CD4-positive, alpha-beta T cell treated with Interleukin-15 for 4 hours (primary cell): ENCODE measurements at places on chromosomes 11 and 22.

GRCh38 chr22:27906241-27906640 is 12.8 kb downstream of the PITPNB start:
- DNase-seq = no peak

- no peak for DNase-seq
Observed at GRCh38 chr11:20061776-20062175, 98.5 kb downstream of the DBX1 start.

DNA sequence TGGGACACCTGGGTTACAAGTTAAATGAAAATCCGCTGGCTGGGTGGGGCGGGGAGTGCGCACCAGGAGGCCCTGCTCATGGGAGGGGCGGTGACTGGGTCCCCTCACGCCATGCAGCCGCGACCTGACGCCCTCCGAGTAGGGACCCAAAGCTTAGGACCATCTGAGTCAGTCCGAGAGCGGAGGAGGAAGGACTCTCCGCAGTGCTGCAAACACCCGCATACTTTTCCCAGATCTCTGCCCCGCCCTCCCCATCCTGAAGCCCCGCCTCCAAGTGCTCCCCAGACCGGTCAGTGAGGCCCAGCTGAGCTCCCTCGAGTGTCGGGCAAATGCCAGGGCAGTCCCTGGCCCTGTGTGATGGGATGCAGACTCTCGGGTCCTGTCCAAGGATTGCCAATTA is 6.6 kb upstream of the FLI1 start:
- no peak for DNase-seq

GRCh38 chr22:43830931-43831560 is 18.9 kb upstream of the EFCAB6 start:
- DNase-seq = no peak

- no peak for DNase-seq
Observed at GRCh38 chr11:131759140-131759539, 388.7 kb downstream of the NTM start.

- no peak for DNase-seq
Observed at GRCh38 chr22:25689631-25690030, 52.4 kb upstream of the MYO18B start.

GRCh38 chr11:10303558-10304363 is 1.1 kb upstream of the ADM start:
- DNase-seq = peak; percentile 19

DNA sequence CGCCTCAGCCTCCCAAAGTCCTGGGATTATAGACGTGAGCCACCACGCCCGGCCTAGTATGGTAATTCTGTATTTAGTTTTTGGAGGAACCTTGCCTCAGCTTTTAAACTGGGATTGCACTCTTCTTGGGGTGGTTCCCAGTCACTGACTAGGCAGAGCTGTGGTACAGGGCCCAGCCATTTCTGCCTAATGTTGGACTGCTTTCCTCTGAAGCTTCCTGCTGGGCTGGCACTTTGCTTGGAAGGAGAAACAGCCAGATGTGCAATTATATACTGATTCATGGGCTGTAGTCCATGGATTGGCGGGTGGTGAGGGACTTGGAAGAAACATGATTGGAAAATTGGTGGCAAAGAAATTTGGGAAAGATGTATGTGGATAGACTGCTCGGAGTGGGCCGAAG is 17.6 kb upstream of the MCHR1 start:
- no peak for DNase-seq

DNA sequence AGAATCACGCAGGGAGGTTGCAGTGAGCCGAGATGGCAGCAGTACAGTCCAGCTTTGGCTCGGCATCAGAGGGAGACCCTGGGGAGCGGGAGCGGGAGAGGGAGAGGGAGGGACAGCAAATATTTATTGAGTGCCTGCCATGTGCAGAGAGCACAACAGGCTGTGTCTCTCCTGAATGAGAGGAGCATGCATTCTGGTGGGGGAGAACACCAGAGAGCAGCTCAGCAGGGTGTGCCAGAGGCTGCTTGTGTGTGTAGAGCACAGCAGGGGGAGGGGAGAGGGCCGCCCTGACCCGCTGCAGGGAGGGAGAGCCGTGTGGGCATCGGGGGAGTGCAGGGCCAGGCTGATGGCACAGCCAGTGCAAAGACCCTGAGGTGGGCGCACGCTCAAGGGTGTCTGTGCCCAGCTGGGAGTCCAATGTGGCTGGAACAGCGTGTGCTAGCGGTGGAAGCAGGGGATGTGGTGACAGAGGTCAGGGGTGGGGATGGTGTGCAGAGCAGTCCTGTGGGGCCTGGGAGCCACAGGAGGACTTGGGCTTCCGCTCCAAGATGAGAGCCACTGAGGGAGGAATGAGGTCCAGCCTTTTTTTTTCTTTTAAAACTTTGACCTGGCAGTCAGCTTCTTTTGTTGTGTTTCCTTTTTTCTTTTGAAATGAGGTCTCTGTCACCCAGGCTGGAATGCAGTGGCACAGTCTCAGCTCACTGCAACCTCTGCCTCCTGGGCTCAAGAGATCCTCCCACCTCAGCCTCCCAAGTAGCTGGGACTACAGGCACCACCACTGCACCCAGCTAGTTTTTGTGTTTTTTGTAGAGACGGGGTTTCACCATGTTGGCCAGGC is 12.0 kb downstream of the PPIL2 start:
- no peak for DNase-seq

- DNase-seq = no peak
Observed at GRCh38 chr11:130308886-130309285, 5.8 kb downstream of the ZBTB44 start.

- no peak for DNase-seq
Observed at GRCh38 chr11:123169821-123170220, 25.2 kb downstream of the CLMP start.

GRCh38 chr11:68527585-68527984 is 67.0 kb downstream of the PPP6R3 start:
- DNase-seq = no peak

DNA sequence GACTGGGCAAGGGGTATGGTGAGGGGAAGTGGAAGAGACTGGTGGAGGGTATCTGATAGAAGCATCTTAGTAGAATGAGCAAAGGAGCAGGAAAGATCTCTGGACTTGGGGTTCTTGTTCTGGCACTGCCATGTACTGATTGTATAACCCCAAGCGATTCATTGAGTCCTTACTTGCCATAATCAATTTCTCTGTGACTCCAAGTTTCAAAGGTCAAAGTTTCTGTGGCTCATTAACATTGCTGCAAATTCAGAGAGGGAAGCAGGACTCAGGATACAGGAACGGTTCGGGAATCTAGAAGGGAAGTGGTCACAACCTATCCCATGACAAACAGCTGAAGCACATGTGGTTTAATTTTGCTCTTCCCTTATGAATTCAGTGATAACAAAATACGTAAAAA is 309 bp downstream of the OR51I2 start:
- no peak for DNase-seq

- DNase-seq = no peak
Observed at GRCh38 chr11:111840143-111840542, 31.2 kb downstream of the ALG9 start.

DNA sequence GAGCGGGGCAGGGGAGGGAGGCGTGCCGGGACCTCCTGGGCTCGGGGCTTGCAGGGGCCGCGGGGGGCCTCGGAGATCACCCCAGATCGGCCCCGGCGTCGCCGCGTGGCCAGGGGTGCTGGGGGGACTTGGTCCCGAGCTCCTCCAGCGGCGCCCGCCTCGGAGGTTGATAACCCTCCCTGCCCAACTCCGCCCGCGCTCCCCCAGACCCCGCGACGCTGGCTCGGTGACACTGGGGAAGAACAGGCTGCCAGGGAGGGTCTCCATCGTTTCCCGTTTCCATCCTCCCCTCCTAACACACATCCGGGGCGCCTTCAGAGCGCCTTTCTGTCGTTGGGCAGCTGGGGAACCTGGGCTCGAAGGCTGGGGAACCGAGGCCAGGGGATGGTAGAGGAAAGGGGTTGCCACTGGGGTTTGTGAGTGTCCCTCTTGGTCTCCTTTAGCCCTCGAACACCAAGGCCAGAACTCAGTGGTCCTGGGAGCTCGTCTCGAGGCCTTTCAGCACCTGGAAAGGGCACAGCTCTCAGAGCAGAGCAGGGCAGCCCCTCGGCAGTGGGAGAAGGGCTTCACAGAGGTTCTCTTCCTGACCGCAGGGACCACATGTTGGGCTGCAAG is 431 bp downstream of the SLC37A2 start:
- no peak for DNase-seq

- DNase-seq = no peak
Observed at GRCh38 chr22:50182176-50183081, 3.3 kb upstream of the TRABD start.

DNA sequence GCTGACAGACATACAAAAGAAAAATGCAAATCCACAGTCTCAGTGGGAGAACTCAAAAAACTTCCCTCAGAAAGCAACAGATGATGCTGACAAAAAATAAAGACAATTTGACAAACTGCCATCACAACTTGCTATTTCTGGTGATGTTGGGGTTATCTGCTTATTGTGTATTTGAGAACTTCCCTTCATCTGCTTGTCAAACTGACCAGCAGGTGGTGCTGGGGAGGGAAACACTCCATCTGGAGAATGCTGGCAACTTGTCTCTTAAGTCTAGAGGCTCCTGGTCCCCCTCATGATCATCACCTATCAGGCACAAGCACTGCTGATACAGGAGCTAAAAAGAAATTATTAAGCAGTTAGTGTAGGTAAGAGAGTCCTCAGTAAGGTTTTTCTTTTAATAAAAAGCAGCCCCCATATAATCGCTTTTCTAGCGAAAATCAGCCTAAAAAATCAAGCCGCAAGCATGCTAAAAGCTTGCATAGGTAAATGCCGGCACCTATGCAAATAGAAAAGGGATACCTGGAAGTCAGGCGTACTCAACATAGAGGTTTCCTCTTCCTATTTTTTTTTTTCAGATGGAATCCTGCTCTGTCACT is 9.8 kb upstream of the FAM111B start:
- DNase-seq = peak; percentile 69

GRCh38 chr11:27873664-27874063 is 173.4 kb upstream of the BDNF start:
- no peak for DNase-seq

GRCh38 chr11:113274713-113275582 is 39.4 kb upstream of the TTC12 start:
- no peak for DNase-seq

DNA sequence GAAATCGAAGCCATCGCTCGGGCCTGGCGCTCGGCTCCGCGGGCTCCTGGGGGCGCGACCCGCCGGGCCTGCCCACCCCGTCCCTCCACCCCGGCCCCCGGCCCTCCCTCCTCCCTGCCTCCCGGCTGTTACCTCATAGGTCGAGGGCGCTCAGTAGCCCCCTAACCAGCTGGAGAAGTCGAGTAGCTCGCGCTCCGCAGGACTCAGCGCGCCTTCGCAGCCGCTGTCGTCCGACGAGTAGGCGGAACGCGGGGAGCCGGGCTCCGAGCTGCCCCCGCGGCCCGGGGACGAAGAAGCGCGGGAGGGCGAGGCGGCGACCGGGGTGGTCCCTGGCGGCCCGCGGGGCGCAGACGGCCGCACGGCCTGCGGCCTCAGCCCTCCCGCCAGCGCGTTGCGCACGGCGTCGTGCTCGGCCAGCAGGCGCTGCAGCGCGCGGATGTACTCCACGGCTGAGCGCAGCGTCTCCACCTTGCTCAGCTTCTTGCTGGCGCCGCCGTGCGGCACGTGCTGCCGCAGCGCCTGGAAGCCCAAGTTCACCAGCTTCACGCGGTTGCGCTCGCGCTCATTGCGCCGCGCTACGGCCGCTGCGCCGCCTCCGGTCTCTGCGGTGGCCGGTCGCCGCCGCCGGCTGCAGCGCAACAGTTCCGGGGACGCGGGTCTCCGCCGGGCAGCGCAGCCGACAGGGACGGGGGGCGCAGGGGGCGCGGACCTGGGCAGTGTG is 627 bp downstream of the ASCL2 start:
- peak; percentile 31 for DNase-seq

DNA sequence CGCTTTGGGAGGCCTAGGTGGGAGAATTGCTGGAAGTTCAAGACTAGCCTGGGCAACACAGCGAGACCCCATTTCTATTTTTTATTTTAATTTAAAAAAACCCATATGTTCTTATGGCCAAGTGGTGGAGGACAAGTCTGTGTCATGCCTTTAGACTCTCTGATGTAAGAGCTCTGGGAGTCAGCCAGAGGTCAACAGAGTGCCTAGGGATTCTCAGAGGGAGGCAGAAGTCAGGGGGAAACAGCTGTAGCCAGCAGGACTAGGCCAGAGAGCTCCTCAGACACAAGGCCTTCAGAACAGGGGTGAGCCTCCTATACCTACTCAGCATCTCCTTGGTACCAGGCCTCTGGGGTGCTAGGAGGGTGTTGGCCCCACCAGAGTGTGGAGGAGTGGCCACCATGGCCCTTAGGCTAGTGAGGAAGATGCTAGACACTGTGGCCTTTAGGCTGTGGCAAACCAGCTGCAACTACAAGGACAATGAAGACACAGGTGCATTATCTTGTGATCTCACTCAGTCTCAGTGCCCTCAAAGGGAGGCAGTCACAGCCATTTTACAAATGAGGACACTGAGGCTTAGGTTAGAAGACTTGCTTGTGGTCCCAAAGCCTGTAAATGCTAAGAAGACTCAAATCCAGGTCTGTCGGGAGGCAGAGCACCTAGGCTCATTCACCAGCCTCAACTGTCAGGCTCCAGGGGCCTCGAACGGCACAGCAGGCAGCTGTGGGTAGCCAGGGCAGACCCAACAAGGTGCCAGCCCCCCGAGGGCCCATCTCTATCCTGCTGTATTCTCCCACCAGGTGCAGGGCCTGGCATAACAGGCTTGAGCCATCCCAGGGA is 5.0 kb downstream of the ZP1 start:
- DNase-seq = no peak

- no peak for DNase-seq
Observed at GRCh38 chr11:36097219-36097650, 153.4 kb downstream of the LDLRAD3 start.

DNA sequence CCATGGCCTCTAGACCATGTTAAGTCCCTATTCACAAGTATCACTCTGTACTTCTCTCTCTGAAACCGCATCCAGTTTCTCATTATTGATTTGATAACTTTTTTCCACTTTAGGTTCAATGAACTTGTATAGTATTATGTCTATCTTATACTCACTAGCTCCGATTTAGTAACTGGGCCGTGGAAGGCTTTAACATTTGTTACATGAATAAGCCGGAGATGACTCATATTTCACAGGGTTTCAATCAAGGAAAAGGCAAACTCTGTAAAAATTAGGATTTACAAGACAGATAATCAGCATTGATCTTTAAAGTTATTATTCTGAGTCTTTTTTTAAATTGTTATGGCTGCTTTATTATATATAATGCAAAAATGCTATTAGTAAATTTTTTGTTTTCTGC is 662.2 kb upstream of the CNTN5 start:
- no peak for DNase-seq

DNA sequence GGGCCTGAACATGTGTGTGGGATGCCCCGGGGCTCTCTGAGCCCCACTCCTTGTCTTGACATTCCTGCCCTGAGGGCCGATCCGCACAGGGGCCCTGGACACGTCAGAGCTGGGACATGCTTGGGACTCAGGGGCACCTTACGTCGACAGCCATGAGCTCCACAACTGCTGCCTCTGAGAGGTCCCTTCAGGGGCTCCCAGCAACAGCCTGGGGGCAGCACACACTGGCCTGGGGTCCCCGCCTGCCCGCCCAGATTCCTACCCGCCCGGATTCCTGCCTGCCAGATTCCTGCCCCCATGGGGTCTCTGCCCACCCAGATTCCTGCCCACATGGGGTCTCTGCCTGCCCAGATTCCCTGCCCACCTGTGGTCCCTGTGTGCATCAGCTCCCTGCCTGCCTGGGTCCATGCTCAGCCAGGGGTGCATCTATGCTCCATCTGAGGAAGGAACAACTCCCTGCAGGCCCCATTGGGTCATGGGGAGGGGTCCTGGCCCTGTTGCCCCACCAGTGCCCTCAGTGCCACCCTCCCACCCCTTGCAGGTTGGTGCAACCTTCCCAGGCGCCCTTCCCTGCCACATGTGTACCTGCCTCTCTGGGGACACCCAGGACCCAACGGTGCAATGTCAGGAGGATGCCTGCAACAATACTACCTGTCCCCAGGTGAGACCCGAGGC is 35.7 kb downstream of the MUC5B start:
- DNase-seq = no peak
